Activated CD8-positive, alpha-beta memory T cell treated with anti-CD3 and anti-CD28 coated beads for 4 hours (primary cell): ENCODE measurements at places on chromosomes 2 and 18.

DNA sequence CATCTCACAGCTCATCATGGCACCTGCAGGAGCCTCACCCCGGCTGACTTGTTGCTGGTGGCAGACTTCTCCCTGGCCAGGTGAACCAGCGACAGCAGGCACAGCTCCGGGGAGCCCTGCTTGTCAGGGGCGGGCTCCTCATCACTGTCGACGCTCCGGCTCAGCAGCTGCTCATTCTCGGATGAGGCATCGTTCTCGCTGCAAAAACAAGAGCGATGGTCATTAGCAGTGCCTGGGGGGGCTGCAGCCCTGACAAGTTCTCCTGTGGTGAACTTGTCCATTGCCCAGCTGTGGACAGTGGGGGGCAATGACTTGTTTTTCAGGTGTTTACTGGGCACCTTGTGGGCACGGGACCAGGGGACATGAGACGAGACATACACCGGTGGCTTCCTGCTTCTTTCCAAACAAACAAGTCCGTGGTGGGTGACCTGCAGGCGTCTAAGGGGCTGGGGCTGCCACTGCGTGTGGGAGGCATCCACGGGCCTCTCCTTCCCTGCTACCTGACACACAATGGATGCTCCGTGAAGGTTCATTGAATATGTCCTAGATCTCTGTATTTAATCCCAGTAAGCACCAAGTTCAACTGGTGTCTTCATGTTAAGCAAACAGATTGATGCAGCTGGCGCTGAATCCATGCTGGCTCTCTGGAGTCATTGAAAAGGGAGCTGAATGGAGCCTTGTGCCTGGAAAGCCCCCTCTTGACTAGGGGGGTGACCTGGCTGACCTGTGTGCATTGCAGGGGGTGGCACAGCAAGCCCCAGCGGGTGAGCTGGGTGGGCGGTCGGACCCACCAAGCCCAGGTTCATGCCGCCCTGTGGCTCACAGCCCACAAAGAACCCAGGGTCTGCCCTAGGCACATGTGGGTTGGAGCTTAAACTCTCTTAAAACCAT is 81.0 kb downstream of the EDAR start:
- DNase-seq = no peak

DNA sequence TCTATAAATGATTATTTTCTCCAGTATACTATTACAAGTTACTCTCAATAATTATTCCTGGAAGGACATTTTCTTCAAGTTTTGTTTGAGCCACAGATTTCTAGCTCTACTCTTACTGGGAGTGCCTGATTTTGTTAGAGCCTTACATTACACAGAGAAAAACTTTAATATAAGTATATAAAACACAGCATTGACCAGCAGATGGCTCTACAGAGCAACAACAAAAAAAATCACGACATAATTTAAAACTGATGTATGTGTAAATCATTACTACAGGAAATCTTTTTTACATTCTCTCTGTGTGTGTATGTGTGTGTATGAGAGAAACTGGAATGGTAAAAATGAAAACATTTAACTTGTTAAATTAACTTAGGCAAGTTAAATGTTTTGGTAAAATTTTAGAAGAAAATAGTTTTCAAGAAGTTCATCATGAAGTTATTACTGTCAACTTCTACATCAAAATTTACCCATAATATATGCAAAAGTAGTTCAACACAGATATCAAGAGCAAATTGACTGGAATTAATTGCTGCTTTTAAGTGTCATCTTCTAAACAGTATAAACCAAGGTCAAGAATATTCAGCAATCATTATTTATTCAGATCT is 103.3 kb downstream of the MDH1 start:
- DNase-seq = no peak

DNA sequence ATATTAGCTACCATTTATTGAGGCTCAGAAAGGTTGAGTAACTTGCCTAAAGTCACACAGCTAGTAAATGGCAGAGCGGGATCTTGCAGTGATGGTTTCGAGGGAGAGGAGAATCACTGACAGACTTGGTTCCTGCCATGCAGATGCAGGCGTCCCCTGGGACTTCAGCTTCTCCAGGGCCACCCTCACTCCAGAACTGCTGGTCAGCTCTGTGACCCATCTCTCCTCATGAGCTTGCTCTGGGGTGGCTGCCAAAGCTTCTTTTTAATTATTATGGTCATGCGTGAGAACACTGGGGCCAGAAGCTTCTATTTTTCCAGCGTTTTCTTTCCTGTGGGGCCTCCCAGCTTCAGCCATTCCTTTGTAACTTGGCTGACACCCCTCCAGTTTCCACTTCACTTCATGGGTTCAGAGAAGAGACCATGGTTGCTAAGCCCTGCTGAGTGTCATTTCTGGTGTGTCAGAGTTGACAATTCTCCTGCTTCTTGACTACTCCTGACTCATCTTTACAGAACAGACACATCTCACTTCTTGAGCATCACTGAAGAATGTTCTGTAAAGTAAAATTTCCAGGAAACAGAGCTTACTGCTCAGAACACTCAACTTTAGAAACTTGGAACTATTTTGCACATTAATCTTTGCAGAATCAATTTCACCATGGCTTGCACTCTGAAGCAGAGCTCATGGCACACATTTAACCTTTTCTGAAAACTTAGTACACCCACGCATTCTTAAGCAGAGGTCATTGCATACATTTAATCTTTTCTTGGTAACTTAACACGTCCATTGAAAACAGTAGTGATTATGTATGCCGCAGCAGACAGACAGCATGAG is 70.4 kb downstream of the IL1R2 start:
- DNase-seq = no peak

DNA sequence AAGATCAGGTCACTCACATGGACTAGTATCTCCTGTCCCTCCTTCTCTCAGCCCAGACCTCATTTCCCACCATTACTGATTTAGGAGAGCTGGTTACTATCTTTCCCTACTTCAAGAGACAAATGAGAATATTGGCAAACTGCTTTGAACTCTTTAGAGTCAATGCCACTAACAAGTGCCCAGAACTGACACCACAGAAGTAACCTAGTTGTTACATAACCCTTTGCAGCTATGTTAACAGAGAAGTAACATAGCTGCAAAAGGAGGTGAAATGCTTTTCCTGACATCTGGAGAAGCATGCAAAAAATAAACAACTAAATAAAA is 30.0 kb downstream of the TGFA start:
- DNase-seq = no peak

DNA sequence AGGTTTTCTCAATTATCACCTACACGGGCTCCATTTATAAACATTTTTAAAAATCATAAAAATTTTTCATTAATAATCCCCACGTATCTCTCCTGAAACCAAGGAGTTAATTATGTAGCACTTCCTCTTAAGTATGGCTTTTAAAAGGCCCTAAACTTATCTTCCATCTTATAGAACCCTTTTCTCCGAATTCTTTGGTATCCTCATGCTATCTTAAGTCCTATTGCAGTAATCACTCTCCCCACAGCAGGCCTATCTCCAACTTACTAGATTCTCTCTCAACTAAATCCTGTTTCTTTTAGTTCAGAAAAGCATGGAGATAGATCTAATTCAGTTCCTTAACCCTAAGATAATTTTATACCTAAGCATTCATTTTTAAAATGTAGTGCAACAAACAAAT is 26.2 kb downstream of the RPRD1A start:
- DNase-seq = no peak

DNA sequence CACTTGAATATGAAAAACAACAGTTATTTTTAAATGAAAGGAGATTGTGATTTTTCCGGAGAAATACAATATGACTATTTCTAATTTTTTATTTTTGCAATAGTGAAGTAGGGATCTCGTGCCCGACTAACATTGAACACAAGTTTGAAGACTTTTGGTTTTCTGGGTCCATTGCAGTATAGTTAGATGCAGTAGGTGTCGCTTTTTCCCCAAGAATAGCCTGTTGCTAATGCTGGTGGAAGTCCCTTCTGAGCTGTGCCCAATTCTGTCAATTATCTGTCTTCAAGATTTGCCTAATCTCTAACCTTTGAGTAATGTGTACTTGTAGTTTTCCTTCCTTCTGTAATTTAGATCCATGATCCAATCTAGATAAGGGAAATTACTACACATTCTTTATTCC is 36.5 kb downstream of the SEMA4F start:
- no peak for DNase-seq
